Psoas muscle (tissue), 8 donors: ENCODE measurements at places on chromosomes 16 and 17. TPM values are rescaled to one million over a fixed set of nuclear protein-coding genes. Genes with fewer than 3 reads are reported as not detected.
A peak's percentile ranks its signal among the peaks of the same experiment; 100 is the strongest.

- no peak for DNase-seq
Measured at GRCh38 chr17:32943206-32943605, 15.3 kb downstream of the TMEM98 start.

DNA sequence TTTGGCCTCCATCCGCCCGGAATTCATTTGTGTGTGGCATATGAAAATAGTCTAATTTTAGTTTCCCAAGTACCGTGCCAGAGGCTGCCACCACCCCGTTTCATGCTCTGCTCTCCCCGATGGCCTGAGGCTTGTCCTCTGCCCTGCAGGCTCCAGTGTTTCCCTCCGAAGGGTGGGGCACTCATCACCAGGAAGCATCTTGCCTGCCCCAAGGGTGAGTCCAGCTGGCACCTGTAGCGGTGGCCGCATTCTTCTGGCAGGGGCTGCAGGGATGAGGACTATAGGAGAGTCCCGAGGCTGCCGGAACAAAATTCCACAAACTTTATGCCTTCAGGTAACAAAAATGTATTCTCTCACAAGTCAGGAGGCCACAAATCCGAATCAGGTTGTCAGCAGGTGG, 23.1 kb upstream of the CMIP start:
- no peak for DNase-seq

DNA sequence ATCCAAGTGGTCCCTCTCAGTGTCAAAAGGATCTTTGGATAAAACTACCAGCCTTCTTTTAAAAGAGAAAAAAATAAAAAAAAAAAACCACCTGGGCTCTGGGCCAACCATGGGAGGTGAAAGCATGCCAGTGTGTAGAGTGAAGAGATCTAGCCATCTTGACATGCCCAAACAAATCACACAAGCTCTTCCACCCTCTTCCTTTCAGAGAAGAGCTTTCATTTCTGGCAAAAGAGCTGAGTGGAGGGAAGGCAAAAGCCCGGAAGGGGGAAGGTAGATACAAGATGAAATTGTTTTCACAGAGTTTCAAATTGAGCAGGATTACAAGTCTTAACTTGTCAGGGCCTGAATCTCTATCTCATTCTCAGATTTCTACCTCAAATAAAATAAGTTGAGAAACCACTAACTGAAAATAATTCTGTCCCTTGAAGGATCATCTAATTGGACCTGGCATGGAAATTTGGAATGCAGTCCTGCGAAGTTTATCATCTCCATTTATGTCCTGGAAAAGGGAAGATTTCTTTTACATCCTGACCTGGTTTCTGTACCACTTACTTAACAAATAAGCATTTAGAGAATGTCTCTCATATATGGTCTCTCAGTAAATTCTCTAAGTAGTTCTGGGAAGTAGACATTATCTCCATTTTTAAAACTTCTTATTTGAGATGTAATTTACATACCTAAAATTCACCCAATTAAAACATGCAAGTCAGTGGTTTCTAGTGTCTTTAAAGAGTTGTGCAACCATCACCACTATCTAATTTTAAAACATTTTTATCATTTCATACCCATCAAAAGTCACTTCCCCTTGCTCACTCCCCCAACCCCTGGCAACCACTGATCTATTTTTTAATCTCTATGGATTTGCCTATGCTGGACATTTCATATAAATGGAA, 93.7 kb downstream of the TANGO6 start:
- DNase-seq: no peak

- no peak for DNase-seq
Measured at GRCh38 chr17:17387498-17388362, 84.6 kb downstream of the NT5M start.

- no peak for DNase-seq
Measured at GRCh38 chr17:8680466-8681169, 50.1 kb upstream of the MYH10 start.

TBC1D3I gene
- 0.55 TPM for polyA plus RNA-seq

DNA sequence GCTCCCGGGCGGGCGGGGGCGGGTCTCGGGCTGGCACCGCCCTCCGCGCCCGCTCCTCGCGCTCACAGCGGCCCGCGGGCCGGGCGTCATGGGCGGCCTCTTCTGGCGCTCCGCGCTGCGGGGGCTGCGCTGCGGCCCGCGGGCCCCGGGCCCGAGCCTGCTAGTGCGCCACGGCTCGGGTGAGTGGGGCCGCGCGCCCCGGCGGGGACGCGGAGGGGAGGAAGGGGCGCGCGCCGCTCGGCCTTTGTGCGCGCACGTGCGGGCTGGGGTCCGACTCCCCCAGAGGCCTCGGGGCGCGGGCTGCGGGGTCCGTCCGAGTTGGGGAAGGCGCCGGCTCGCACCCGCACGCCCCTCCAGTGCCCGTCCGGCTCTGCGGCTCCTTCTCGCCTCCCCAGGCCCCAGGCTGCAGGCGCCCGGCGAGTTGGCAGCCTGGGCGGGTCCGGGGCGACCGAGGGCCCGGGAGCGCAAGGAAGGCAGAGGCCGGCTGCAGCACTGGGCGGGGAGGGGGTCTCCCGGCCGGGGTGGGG, at the start of gene NME4:
Gene NME4 (plus strand): TSS at position 65 of the 527 bp plus-strand sequence. CDS start 24 bp downstream, at position 89.
- no peak for DNase-seq

MXRA7 gene
- polyA plus RNA-seq: 37.6 TPM

DNA sequence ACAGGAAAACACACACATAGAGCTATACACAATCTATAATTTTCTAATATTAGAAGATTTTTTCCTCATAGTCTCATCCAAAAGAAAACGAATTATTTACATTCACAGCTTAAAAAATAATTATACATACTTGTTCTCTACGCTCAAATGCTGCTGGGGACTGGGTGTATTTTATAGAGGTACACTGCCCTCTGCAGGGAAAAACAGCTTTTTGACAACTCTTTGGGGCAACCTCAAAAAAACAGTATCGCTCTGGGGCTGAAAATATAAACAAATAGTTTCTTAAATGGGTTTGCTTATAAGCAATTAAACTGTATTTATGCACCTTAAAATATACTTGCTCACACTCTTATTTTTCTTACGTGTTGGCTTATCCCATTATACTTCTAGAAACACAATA, 261.8 kb upstream of the PSMD7 start:
- DNase-seq: no peak

DNA sequence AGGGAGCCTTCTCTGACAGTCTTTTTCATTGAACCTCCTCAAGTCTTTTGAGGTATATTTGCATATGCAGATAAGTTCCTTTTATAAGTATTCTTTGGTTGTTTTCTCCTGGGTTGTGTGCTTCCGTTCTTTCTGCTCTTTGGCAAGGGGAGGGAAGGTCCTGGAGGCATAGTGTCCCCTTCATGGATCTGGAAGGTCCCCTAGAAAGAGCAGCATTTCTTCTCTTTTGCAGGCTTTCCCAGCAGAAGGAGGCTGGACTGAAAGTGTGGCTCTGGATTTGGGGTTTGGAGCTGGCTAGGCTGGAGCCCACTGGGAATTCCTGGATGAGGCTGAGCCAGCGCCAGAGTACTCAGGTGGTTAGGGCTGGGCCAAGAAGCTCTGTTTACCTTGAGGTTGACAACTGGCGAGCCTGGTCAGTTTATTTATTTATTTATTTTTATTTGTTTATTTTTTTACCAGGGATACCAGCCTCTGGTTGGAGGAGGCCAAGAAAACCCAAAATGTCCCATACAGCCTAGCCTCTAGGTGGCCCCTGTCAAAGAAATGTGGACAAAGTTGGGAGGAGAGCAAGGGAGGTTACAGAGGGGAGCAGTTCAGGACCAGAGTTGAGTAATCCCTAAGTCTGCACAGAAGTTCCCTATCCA, 5.4 kb upstream of the TOP2A start:
- DNase-seq: no peak

GRCh38 chr16:75361936-75362335, 71.4 kb downstream of the CFDP1 start:
- DNase-seq: no peak

DNA sequence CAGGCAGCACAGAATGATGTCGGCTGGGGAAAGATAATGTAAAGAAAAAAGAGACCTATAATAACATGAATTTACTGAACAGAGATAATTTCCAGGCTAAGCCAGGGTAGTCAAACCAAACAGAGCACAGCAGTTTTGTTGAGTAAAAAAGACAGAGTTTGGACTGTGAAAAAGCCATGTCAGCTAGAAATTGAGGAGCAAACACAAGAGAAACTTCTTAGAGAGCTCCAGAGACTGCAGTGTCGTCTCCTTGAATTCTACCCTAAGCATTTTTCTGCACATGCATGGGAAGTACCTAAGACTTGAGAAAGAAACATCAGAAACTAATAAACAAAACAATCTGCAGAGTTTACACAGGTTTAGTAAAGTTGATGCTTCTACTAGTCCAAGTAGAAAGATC, 1098.8 kb upstream of the CDH8 start:
- no peak for DNase-seq

DNA sequence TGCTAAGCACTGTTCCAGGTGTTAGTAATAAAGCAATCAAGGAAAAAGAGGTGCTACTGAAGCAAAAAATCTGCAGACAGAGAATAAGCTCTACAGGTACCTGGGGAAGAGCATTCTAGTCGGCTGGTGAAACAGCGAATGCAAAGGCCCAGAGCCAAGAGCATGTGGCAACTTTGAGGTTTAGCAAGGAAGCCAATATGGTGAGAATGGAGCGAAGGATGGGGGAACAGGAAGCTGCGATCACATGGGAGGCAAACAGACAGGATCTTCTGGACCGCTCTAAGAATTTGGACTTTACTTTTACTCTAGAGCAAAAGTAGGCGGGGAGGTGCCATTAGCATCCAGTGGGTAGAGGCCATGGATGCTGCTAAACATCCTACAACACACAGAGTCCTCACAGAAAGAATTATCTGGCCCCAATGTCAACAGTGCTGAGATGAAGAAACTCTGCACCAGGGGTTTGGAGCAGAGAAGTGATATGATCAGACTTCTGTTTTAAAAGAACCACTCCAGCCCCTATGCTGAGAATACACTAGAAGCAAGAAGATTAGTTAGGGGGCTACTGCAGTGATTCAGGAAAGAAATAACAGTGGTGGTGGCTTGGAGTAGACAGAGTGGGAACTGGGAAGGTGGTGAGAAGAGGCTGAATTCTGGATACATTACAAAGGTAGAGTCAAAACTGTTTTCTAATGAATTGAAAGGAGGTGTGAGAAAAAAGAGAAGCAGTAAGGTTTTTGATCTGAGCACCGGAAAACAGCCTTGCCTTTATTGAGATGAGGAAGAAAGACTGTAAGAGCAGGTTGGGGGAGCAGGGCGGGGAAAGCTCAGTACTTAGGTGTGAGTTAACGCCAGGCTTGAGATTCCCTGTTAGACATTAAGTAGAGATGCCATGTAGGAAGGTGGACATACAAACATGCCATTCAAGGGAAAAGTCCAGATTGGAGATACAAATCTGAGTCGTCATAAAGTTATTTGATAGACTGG, 11.0 kb downstream of the EFTUD2 start:
- no peak for DNase-seq

- DNase-seq: no peak
Measured at GRCh38 chr17:40350689-40351358, 13.7 kb downstream of the GJD3 start.

- DNase-seq: no peak
Measured at GRCh38 chr16:71590584-71590983, 13.7 kb upstream of the TAT start.

DNA sequence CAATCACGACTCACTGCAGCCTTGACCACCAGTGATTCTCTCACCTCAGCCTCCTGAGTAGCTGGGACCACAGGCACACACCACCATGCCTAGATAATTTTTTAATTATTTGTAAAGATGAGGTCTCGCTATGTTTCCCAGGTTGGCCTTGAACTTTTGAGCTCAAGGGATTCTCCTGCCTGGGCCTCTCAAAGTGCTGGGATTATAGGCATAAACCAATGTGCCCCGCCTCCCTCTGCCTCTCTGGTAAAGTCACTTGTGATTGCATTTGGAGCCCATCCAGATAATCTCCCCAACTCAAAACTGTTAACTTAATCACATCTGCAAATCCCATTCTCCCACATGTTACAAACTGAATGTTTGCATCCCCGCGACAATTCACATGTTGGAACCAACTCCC, 11.8 kb upstream of the PECAM1 start:
- DNase-seq: no peak

- no peak for DNase-seq
Measured at GRCh38 chr16:81316176-81316496, 1.4 kb downstream of the GAN start.

MLYCD gene
- polyA plus RNA-seq: 9.3 TPM

DNA sequence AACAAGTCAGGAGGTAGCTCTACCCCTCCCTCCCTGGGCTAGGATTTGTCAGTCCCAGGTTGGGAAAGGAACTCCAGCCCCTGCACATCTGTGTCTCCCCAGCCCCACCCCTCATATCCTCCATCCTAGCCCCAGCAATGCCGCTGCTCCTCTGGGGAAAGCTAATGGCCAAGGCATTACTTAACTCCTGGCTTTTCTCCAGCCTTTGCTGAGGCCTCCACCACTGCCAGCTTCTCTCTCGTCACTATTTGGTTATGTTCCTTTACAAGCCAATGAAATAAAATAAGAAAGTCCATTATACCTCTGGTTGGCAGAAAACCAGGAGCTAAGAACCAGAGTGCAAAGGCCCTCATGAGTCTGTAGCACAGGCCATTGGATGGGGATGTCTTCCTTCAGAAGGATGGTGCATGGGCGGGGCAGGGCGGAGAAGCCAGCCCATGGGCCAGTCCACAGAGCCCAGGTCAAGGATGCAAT, 171.0 kb downstream of the CCDC182 start:
- peak; percentile 58 for DNase-seq

CPNE7 gene
- not detected for polyA plus RNA-seq

- DNase-seq: no peak
Measured at GRCh38 chr16:12025926-12026325, 49.4 kb downstream of the SNX29 start.

GRCh38 chr16:88343271-88343791, 39.4 kb upstream of the ZNF469 start:
- no peak for DNase-seq

DNA sequence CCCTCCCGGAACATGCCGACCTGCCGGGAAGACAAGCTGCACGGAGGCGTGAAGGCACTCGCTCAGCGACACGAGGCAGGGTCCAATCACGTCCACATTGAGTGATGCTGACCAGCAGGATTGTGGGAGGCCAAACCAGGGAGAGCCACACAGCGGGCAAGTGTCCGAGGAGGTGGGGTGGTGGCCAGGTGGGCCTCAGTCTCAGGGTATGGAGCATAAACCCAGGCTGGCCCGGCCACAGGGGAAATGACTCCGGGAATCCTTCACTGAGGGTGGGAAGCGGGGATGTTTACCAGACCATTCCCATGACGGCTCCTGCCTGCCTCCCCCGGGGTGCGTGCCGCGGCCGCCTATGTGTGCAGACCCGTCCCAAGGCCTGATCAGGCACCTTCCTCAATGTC, 62.5 kb downstream of the RPH3AL start:
- peak; percentile 26 for DNase-seq

DNA sequence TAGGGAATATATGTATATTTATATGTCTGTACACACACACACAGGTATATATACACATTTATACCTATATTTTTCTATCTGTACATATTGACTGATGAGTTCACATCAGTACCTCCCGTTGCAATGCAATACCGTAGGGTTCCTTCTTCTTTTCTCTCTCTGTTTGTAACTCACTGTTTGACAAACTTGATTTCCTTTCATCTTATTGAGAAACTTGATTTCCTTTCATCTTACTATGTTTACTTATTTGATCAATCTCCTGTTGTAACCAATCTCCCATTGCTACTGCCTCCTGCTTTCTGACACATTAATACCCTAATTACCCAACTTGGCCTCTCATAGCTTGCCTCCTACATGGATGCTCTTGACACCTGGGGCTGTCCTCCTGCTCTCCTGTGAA, 49.8 kb downstream of the NFAT5 start:
- DNase-seq: no peak
